Activated T-helper 1 cell treated with anti-CD3 and anti-CD28 coated beads, Interleukin-2, amount 50 U/mL, for 16 hours (primary cell): ENCODE measurements at places on chromosomes 12 and 14.

GRCh38 chr12:47989023-47989417 lies 15.3 kb downstream of the COL2A1 start:
- no peak for DNase-seq

GRCh38 chr12:85866986-85867776 lies 6.9 kb upstream of the NTS start:
- DNase-seq = no peak

GRCh38 chr12:78931466-78931990 lies 67.0 kb downstream of the SYT1 start:
- no peak for DNase-seq

- no peak for DNase-seq
These were observed 92.8 kb downstream of the TRAFD1 start for GRCh38 chr12:112218150-112218549.

DNA sequence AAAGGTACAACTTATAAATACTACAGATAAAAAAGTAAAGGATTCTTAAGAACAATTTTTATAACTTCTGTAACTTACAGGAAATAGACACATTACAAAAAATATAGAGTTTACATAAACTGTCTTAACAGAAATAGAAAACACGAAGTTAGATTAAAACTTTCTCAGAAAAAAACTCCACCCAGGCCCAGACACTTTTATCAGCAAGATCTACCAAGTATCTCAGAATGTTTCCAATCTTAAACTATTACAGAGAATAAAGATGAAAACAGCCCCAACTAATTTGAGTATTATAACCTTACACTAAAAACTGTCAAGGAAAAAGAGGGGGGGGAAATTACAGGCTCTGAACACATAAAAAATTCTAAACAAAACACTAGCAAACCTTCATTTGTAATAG lies 8.2 kb downstream of the ZFC3H1 start:
- DNase-seq = no peak

GRCh38 chr12:51373187-51373586 lies 18.0 kb downstream of the GALNT6 start:
- DNase-seq = no peak

GRCh38 chr14:91985008-91985407 lies 37.5 kb upstream of the FBLN5 start:
- no peak for DNase-seq

DNA sequence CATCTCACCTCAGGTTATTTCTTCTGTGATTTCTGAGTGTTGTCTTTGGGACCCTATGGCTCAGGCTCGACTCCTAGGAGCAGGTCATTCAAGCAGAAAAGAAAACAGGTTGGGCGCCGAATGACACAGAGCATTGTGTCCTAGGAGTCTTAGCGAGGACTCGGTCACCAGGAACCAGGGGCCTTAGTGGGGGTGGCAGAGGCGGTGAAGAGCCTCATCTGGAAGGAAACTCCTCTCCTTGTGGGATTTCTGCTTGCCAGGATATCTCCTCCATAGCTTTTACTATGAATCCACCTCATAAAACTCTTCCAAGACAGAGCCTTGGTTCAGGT lies 630 bp downstream of the PLEKHH1 start:
- no peak for DNase-seq

DNA sequence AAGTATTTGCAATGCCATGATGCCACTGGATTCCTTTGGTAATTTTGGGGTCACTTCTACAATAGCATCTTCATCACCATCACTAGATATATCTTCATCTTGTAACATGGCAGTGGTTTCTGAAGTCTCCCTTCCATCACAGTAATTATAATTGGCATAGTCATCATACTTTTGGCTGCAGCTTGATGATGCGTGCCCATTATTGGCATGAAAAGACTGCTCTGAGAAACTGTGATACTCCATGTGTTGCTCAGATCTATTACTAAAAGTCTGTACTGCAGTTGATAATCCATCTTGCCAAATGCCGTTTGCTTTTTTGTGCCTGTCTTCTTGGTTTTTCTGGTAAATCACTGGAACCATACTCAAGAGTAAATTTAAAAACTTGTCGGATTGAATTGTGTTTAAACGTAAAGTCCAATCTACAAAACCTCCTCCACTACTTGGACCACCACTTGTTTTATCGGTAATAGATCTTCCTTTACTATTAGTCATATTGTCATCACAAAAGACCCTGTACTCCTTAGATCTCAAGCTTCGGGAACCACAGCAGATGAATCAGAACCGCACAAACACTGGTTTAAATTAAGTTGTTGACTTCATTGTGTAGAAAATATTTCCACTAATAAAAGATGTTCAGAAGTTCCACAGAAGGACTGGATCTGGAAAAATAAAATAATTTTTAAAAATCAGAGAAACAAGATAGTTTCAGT lies 29.9 kb downstream of the SLC41A2 start:
- no peak for DNase-seq

DNA sequence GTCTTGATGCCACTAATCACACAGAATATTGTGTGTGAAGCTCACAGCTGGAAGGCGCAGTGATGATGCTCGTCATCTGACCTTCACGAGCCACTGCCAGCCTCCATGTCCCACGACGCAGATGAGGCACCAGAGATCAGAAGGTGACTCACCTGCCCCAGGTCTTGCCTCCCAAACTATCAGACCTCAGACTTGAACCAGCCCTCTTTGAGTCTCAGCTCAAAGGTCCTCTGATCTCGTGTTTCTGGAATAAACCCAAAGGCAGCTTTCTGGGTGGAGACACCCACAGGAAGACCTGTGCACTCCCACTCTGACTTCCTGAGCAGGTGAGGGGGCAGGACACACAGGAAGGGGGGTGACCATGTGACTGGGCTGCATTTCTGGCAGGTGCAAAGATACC lies 19.6 kb upstream of the CHGA start:
- DNase-seq = no peak

DNA sequence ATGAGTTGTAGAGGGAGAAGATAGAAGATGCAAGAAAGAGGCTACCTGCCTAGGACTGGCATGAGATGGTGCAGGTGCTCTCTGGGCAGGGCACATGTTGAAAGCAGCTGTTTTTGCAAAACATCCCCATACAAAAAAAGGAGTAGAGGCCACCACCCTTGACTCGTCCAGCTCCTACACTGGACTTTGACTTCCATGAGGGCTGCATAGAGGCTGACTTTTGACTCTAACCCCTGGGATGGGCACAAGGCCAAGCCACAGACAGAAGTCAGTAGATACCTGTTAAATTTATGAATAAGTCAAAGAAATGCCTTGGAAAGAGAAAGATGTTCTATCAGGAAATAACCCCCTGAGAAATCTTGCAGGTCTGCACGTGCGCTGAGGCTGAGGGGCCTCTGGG lies 1139.1 kb upstream of the TMEM132C start:
- no peak for DNase-seq

- DNase-seq = no peak
These were observed 773.7 kb downstream of the BCL11B start for GRCh38 chr14:98498019-98498885.

DNA sequence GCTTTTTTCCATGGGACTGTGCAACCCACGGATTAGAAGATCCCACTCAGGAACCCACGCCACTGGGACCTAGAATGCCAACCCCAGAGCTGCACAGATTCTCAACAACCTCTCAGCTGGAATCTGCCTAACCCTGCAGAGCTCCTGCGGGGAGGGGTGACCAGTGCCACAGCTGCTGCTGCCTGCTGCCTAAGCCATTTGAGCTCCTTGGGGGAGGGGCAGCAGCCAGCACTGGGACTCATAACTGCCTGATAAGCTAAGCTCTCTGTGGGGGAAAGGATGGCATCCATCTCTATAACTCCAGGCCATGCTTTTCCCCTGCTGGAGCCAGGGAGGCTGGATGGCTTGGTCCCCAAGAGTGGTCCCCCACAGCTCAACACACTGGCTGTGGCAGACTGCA lies 182.8 kb downstream of the SLC5A8 start:
- no peak for DNase-seq

DNA sequence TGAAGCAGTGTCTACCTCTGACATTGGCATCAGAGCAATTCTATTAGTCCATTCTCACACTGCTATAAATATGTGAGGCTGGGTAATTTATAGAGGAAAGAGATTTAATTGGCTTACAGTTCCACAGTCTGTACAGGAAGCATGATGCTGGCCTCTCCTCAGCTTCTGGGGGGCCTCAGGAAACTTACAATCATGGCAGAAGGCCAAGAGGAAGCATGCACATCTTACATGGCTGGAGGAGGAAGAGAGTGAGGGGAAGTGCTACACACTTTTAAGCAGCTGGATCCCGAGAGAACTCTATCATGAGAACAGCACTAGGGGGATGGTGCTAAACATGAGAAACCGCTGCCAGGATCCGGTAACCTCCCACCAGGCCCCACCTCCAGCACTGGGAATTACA lies 25.7 kb upstream of the SEL1L start:
- DNase-seq = no peak
